SIG-M5 (cell line): ENCODE measurements at places on chromosomes 12 and 14.

GRCh38 chr14:99128185-99128584, 143.8 kb downstream of the BCL11B start:
- DNase-seq = no peak

- DNase-seq = no peak
Observed at GRCh38 chr12:28517101-28517500, 326.8 kb downstream of the CCDC91 start.

DNA sequence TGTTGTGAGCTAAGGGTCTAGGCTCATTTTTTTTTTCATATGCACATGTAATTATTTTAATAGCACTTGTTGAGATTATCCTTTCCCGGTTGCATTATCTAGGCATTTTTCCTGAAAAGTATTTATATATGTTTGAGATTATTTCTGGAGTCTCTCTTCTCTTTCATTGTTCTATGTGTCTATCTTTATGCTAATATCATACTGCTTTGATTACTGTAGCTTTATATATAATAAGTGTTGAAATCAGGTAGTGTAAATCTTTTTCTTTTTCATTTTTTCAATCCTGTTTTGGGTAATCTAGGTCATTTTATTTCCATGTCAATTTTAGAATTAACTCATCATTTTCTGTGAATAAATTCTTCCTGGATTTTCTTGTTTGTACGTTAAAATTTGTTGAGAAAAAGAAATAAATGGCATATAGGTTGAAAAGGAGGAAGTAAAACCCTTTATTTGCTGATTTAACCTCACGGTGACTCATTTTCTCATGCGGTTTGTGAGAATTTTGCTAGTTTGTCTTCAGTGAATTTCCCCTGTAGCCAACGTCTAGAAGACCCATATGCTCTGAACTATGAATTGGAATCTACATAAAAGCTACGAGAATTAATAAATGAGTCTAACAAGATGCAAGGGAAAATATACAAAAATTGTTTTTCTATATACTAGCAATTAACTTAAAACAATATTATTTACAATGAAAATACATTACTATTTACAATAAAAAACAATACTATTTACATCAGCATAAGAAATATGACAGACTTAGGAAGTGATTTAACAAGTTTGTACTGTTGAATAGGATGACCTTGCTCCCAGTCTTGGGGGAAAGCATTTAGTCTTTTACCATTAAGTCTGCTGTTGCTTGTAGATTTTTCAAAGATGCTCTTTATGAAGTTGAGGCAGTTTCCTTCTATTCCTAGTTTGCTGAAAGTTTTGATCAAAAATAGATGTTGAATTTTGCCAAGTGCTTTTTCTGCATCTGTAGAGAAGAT, 105.0 kb downstream of the SNAPC1 start:
- DNase-seq = peak; percentile 22

GRCh38 chr12:12979126-12979525, 20.9 kb downstream of the HEBP1 start:
- no peak for DNase-seq

GRCh38 chr14:29805415-29806123, 122.1 kb downstream of the PRKD1 start:
- no peak for DNase-seq

DNA sequence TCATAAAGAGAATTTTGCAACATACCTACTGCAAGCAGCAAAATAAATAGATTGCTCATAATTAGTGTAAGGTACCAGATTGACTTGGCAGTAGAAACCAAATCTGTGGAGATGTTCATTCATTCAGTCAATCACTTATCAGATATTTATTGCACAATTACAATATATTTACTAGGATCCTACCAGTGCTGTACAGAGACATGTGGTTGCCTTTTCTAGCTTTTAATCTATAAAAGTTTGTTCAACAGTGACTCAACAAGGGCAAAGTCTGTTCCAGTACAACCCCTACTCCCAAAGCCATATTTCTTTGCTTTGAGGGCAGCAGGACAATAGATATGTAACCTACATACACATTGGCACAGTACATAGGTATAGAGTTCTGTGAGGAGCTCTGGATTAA, 27.3 kb downstream of the ABCD2 start:
- no peak for DNase-seq

- DNase-seq = no peak
Observed at GRCh38 chr14:104328607-104329006, 190.2 kb downstream of the KIF26A start.

GRCh38 chr12:131564845-131565244, 146.0 kb upstream of the SFSWAP start:
- DNase-seq = no peak

DNA sequence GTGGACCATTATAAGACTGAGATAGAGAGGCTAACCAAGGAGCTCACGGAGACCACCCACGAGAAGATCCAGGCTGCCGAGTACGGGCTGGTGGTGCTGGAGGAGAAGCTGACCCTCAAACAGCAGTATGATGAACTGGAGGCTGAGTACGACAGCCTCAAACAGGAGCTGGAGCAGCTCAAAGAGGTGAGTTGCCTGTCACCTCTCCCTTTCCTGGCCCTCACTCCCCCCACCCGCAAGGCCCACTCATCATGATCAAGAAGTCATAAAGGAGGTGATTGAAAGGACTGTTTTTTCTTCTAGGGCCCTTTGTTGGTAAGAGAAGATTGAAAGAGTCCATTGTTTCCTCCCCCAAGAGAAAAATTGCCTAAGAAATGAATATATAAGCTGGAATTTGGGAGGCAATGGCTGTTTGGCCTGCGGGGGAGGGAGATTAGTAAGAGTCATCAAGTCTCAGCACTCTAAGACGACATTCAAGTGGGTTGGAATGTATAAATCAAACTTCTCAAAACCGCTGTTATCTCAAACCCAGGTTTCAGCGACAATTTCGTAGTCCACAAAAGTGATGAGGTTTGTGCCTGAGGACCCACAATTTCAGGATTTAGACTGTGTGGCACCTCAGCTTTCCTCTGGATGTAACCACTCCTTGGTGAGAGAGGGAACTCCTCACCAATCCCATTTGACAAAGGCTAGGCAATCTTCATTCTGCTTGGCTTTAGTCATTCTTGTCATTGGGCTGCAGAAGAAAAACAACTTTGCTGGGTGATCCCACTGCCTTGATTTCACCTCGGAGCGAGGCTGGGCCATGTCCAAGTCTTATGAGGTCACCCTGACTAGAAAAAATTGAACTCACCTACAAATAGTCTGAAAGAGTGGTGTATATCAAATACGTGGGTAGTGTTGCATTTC, 966 bp downstream of the BICD1 start:
- no peak for DNase-seq

- peak; percentile 35 for DNase-seq
Observed at GRCh38 chr14:100106250-100107112, 41.3 kb downstream of the EVL start.

DNA sequence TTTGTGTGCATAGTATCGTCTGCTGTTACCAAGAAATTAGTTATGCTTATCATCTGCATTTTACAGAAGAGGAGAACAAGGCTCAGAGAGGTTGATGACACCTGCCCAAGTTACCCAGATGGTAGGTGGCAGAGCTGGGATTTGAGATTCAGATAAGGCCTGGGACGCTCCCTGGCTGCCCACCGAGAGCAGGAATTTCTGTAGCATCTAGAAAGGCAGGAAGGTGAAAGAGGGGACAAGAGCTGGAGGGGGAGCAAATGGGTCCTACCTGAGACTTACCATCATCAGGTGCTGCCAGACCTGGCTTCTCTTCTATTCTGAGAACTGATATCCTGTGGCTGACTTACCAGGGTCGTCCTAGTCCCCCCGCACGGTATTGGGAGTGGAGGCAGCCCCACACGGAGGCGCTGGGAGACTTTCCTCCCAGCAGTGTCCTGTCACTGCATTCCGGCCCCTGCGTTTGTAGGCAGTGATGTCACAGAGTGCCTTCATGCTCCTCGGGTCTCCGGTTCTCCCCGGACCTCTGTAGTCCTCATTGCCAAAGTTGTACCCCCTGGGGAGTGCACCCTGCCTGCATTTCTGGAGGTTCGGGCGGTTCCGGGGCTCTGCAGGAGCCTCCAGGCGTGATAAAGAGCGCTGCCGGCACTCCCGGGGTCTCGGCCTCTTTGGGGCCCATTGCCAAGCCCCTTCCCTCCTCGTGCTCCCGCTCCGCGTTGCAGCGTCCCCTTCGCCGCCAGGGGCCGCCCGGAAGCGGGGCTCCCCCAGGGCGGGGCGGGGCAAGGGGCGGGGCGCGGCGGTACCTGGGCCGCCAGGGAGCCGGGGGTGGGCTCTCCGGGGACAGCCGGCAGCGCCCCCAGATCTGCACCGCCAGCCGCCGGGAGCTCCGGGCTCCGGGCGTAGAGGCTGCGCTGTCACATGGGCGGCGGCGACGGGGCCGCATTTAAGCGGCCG, at the start of gene CABP1:
Gene CABP1 (plus strand): TSS at position 856 of the 951 bp plus-strand sequence. CDS start 60 bp downstream, at position 916.
- no peak for DNase-seq

GRCh38 chr12:15534874-15535273, 212.6 kb downstream of the PTPRO start:
- no peak for DNase-seq

DNA sequence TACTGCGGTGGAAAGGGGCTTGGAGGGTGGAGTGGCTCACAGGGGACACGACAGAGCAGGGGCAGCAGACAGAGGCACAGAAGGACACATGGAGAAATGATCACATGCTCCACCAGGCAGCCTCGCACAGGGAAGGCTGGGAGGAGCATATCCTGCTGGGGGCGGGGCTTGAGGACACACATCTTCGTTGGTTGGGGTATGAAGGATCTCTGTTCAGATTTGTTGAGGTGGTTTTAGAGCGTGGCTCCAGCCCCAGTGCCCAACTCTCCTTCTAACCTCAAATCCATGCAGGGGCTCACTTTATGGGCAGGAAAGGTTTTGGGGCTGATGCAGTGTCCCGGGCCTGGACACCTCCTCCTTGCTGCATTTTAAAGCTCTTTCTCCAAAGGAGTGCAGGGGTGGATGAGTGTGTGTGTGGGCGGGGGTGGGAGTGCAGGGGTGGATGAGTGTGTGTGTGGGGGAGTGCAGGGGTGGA, 733 bp upstream of the P3H3 start:
- DNase-seq = no peak

GRCh38 chr14:101410126-101410525, 151.2 kb upstream of the DIO3 start:
- no peak for DNase-seq

- DNase-seq = no peak
Observed at GRCh38 chr14:101878822-101879528, 85.4 kb upstream of the DYNC1H1 start.

DNA sequence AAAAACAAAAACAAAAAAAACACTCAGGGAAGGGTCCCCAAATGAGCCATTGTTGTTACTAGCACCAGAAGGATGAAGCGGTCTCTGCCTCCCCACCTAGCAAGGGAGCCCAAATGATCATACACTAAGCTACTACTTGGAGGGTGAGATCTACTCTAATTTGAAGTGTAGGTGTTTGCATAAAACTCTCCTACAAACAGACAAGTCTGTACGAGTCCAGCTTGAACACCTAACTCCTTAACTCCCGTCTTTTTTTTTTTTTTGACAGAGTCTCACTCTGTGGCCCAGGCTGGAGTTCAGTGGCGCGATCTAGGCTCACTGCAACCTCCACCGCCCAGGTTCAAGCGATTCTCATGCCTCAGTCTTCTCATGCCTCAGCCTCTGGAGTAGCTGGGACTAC, 132.6 kb downstream of the PPM1H start:
- DNase-seq = no peak

DNA sequence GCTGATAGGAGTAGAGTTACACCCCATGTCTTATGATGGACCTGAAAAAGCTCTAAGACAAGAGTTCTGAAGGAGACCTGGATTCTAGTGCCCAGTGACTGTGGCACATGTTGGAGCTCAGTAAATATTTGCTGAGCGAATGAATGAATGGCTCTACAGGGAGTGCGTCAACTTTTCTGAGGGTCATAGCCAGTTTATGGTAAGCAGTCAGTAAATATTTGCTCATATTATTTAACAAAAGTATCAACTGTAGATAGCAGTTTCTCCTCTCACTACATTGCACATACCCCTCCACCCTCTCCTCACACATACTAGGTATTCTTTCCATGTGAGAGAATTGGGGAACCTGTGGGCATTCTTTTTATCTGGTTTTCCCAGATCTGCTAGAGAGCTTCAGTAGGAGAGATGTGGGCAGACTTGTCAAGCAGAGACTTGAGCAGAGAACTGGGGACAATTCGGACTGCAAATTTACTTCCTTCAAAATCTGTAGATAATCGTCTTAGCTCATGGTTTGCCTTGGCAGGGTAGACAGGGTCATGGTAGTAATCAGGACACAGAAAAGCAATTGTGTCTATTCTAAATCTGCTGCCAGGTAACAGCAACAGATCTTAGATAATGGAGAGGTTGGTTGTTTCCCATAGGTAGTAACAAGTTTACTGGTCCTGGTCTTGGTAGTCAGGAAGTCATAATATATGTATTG, 5.7 kb downstream of the SLC4A8 start:
- DNase-seq = no peak

- no peak for DNase-seq
Observed at GRCh38 chr14:93676416-93676958, 111.8 kb downstream of the PRIMA1 start.

GRCh38 chr14:100402631-100403030, 79.5 kb downstream of the SLC25A47 start:
- no peak for DNase-seq

DNA sequence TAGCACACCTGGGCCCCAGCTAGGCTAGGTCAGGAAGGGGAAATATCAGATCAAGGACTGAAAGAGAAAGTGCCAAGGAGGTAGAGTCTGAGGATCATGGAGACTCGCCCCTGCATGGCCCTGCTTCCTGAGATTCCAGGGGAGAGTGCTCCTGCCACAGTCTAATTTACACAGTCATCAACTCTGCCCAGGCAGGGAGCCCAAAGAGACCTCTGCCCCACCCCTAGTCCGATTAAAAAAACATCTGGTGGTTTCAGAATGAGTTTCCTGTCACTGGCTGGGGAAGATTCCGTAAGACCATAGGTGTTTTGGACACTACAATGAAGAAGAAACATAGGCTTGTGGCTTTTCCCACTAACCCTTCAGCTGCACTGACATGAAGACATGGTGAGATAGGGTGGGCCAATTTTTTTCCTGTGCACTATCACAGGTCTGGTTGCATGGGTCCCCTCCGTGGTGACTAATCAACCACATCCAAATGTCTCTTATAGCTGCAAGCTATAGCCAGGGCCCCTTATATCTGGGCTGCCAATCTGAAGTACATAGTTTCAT, 31.5 kb upstream of the GZMB start:
- DNase-seq = peak; percentile 2

DNA sequence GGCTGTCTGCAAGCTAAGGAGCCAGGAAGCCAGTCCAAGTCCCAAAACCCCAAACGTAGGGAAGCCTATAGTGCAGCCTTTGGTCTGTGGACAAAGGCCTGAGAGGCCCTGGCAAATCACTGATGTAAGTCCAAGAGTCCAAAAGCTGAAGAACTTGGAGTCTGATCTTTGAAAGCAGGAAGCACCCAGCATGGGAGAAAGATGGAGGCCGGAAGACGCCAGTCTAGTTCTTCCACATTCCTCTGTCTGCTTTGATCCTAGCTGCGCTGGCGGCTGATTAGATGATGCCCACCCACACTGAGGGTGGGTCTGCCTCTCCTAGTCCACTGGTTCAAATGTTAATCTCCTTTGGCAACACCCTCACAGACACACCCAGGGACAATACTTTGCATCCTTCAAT, 58.5 kb downstream of the CAPS2 start:
- no peak for DNase-seq
